ENCODE measurements at places on chromosomes 11 and 22.
A peak's percentile ranks its signal among the peaks of the same experiment; 100 is the strongest.

- no peak for DNase-seq
Observed at GRCh38 chr11:101705972-101706371, 122.2 kb upstream of the TRPC6 start.

DNA sequence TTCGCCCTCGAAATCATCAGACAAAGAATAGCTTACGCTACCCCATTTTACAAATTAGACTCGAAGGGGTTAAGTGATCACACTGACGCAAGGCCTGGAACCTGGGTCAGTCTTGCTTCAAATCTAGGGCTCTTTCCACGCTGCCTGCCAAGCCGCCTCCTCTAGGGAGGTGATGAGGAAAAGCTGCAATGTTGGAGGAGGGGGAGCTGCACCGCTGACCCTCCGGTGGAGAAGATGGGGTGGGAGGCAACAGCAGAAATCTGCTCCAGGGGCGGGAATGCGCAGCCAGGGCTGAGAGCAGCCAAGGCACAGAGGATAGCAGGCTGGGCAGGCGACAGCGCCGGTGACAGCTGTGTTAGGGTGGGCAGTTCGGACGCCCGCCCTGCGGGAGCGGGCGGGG lies 595 bp downstream of the SYVN1 start:
- no peak for DNase-seq

DNA sequence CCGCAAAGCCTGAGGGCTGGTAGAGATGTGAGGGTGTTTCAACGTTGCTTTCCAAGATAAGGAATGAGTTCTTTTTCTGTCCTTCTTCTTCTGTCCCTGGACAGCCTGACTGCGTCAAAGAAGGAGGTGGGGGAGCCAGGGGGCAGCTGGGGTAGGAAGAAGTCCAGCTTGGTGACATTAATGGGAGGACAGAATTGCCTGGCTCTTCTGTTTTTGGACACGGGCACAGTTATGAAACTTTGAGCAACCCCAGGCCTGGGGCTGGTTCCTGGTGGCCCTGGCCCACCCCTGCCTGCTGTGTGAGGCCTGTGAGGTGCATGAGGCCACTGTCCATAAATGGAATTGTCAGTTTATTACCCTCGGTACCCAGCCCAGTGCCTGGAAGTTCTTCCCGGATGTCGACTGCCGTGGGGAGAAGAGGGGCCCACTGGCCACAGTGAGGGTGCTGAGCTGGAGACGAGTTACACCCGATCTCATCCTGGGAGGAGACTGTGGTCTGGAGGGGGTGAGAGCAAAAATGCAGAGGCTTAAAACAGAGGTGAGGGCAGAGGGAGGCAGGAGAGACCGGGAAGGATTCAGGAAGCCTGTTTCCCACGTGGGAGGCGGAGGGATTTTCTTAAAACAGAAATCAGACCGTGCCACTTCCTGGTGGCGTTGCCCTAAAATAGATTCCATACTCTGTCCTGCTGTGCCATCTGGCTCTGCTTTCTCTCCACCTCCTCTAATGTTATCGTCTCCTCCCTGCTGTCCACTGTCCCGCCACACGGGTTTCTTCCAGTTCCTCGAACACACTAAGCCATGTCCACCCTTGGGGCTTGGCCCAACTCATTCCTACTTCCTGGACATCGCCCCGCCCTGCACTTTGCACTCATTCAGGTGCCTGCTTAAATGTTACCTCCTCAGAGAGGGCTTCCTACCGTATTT lies 59.7 kb upstream of the RASD2 start:
- DNase-seq, result peak; percentile 35

DNA sequence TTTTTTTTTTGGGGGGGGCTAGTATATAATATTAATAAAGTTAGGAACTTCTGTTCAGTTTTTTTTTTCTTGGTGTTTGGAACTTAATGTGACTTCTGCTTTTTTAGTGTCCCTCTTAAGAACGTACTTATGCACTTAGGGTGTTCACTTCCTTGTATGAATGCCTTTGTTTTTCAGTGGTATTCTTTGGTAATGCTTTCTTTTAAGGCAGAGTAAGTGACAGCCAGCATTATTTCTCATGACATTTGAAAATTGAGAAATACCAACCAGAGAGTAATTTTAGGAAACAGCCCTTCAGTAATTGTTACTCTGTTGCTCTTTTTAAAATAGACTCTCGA lies 2.4 kb downstream of the GRK3 start:
- no peak for DNase-seq

GRCh38 chr11:7444091-7444981 lies 41.0 kb upstream of the OLFML1 start:
- DNase-seq, result no peak

DNA sequence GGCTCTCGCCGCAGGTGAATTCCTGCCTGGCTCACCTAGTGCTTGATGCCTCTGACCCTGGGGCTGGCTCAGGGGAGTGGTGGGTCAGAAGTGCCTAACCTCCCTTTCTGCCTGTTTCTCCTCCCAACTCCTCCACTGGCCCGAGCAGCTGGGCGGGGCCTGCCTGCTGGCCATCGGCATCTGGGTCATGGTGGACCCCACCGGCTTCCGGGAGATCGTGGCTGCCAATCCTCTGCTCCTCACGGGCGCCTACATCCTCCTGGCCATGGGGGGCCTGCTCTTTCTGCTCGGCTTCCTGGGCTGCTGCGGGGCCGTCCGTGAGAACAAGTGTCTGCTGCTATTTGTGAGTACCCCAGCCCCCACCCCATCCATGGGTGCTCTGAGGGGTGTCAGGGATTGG lies 41.1 kb downstream of the TP53I11 start:
- DNase-seq, result no peak

DNA sequence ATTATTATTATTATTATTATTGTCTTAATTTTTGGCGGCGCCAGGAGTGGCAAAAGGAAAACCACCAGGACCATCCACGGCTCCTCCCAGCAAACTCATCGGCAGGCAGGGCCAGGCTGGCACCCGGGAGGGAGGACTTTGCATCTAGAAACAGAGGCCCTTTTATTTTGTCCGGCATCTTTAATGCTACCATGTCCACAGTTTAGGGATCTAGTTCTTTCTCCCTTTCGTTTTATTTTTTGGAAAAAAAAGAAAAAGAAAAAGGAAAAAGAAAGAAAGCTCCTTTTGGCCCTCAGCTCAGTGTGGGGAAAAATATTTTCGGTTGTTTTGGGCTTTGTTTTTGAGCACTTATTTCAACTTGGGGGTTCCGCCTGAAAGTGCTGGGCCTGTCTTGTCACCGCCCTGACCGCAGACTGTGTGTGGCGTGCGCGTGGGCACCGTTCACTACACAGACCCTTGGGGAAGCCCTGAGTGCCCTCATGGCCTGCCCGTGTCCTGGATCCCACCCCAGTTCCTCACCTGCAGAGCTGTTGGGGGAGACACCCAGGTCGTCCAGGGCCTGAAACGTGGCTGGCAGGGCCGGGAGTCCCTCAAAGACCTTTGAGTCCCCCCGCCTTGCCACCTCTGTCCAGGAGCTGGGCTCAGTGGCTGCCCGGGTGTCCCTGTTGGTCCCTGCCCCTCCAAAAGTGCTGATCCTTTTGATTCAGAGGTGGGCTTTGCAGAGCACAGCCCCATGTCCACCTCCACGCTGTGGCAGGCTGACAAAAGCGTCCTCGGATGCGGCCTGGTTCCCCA lies 69.1 kb upstream of the PPARA start:
- no peak for DNase-seq

- no peak for DNase-seq
Observed at GRCh38 chr11:44139565-44140330, 44.3 kb downstream of the EXT2 start.

DNA sequence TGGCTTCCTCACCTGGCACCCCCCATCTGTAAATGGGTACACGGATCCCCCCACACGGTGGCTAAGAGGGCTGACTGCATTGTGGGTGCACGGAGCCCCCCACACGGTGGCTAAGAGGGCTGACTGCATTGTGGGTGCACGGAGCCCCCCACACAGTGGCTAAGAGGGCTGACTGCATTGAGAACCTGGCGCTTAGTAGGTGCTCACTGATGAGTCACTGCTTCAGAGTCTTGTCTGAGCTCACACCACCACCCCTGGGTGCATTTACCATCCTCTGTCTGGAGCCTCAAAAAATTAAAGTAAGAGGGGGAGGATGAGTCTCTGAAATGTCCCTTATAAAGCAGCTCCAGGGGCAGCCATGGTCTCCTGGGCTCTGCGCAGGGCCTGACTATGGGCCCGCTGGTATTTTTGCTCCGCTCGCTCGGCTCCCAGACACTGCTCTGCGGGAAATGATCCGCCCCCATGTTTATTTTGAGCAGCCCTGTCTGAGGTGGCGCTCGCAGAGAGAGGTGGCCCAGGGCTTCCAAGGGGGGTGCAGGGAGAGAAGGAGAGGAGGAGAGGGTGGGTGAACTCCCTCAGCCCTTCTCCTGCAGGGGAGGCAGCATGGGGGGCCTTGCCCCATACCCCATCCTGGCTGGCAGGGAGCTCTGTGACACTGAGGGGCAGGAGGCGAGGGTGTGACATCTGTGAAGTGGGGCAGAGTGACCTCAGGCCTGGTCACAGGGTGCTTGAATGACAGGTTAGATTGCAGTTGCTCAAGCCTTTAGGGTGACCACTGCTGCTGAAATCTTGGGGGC lies 82.6 kb downstream of the CACNA1I start:
- no peak for DNase-seq

GRCh38 chr11:128552783-128553661 lies 34.3 kb downstream of the ETS1 start:
- DNase-seq, result peak; percentile 49

- no peak for DNase-seq
Observed at GRCh38 chr22:38219632-38220031, 17.8 kb downstream of the MAFF start.

- DNase-seq, result no peak
Observed at GRCh38 chr11:43871051-43871450, 9.6 kb upstream of the ALKBH3 start.

DNA sequence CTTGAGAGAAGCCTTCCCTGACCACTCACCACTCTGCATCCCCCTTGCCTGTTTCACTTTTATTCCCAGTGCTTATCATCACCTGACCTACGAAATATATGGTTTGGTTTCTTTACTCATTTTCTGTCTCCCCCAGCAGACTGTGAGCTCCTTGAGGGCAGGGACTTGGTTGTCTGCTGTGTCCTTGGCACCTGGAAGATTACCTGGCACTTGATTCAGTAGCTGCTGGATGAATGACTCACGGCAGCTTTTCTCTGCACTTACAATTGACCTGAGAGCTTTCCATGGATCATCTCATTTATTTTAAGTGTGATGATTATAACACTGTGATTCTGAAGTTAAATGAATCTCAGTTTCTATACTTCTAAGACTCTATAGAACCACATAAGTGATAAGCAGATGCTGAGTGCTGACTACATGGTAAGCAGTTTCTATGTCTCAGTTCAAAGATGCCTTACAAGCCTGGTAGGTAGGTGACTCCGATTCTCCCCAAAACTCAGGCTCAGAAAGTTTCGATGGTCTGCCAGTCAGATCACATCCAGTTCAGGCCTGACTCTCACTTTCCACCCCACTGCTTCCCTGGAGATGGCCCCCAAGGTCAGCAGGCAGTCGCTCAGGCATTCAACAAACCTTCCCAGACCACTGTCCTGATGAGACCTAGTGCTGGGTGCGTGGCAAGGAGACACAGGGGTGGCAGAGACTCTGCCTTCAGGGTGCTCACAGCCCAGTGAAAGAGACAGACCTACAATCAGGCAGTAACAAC lies 11.6 kb downstream of the IL2RB start:
- DNase-seq, result no peak

- DNase-seq, result no peak
Observed at GRCh38 chr11:35373284-35373933, 45.9 kb downstream of the SLC1A2 start.

All from AG10803 (cell line).